ENCODE measurements at places on chromosomes 13 and 19.

DNA sequence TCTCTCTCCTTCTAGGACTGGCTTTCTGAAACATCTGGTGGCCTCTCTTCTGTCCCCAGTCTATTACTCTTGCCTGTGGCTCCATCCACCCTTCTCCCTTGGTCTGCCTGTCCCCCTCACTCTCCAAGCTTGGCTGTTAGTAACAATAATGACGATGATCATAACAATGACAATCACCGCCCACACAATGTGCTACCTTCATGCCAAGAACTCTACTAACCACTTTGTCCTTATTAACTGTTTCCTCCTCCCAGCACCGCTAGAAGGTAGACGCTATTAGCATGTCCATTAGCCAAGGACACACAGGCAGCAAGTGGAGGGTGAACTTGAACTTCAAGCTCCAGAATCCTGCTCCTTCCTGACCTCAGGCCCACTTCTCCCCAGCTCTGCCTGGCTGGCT, 2.7 kb downstream of the GYS1 start:
- no peak for DNase-seq

DNA sequence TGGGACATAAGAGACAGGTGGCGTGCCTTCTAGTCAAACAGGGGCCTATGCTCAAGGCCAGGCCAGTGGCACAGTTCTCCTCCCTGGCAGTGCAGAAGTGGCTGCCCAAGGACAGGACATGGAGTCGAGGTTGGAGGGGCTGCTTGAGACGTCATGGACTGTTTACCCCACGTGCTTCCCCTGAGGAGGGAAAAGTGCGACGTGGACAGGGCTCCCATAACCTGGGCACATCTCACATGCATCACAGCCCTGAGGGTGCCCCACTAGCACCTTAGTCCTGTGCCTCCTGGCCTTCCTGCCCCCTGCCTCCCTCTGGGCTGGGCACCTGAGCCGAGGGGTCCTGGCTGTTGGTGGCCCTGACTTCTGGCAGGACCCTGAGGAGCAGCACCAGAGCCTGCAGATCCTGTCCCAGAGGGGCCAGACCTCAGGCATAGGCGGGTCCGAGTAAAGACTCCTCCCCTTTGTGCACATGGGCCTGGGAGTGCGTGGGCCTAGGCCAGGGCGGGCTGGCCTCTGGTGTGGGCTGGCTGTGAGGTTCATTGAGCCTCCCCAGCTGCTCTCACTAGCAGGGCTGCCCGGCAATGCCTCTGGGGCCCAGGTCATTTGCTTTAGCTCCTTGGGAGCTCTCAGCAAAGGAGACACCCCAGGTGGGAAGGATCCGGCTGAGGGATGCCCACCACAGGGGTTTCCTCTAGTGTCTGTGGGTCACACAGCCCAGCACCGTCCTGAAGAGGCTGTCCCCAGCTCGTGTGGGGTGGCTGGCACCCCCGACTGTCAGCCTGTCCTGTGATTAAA, 65.7 kb downstream of the CEBPG start:
- no peak for DNase-seq

DNA sequence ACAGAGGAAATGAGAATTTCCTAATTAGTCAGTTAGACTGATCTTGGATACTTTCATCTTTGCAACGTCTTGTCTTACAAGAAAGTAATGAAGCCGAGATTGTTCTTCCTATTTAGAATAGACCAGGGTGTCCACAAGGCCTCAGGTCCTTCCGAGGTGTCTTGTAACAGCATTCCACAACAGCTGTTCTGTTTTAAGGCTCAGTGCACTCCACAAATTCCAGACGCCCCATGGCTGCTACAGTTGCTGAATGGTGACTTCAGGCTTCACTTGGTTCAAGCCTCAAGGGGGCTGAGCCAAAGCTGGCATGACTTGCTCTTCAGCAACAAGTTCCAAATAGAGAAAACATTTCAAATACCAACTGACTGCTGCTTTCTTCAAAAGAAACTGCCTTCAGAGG, 143.4 kb downstream of the SHISA2 start:
- no peak for DNase-seq

GRCh38 chr19:9144920-9145319, 4.7 kb downstream of the ZNF317 start:
- no peak for DNase-seq

GRCh38 chr19:2458054-2458453, 1.3 kb upstream of the LMNB2 start:
- DNase-seq, result no peak

DNA sequence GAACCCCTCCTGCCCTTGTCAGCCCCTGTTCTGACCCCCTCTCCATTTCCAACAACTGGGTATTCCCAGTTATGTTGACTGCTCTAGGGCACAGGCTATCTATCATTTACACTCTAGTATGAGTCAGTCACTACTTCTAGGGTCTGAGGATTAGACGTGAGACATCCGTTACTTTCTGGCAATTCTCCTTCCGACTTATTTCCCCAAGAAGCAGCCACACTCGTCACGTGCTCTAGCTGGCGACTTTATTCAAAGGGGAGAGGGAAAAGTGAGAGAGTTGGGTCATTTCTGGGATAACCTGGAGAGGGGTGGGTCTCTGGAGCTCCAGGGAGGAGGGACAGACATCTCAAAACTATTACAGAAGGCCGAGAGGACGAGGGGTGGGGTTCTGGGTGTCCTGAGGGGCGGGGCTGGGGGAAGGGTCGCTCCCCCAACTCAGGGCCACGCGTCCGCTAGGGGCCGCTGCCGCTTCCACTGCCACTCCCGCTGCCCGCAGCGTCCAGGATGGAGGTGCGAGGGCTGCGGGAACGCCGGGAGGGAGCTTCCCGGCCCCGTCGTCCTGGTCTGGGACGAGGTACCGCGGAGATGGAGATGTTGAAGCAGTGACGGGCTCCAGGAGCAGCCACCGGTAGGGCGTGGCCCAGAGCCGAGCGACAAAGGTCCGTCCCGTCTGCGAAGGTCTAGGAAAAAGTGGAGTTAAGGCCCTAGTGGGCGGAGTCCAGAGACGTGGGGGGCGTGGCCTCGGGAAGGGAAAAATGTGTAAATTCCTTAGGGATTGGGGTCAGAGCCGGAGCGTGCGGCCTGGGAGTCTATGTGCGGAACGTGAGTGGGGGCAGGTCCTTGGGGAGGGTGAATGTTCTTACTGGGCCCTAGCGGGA, 8.9 kb downstream of the RTBDN start:
- DNase-seq, result peak; percentile 14

DNA sequence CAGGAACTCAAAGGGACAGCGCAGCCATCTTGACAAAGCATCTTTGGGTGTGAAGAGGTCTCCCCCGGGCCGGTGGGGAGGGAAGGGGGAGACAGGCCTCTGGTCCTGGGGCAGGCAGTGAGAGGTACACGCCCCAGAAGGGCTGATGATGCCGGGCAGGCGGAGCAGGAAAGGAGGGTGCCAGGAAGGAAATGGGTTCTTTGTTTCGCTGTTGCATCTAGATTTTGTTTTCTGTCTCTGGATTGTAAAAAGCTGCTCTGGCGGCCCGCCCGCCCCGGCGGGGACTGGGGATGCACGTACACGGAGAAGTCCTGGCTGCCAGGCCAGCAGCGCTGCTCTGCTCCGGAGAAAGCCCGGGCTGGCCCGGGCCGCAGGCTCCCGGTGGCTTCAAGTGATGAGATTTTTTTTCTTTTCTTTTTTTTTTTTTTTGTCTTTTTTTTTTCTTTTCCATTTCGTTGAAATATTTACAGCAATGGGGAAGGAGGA, 13.2 kb upstream of the ASF1B start:
- no peak for DNase-seq

- no peak for DNase-seq
Measured at GRCh38 chr19:6501740-6502648, at the start of gene TUBB4A. TSS of gene TUBB4A (minus strand) at chr19:6502309. CDS start at chr19:6502212, 97 bp downstream.

- DNase-seq, result peak; percentile 14
Measured at GRCh38 chr13:24671386-24672113, 8.7 kb upstream of the ATP12A start.

DNA sequence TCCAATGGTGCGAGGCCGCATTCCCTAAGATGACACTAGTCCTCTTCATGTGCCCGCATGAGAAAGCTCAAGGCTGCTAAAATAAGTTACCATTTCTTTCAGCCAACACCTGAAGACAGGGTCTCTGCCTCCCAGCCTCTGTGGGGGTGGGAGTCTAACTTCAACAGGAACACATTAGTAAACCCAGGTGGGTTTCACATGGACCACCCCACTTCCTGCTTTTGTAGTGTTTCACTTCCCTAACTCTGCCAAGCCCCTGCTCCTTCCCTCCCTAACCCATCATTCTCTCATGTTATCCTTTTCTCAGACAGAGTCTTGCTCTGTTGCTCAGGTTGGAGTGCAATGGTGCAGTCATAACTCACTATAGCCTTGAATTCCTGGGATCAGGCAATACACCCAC, 783.6 kb downstream of the UQCRFS1 start:
- no peak for DNase-seq

DNA sequence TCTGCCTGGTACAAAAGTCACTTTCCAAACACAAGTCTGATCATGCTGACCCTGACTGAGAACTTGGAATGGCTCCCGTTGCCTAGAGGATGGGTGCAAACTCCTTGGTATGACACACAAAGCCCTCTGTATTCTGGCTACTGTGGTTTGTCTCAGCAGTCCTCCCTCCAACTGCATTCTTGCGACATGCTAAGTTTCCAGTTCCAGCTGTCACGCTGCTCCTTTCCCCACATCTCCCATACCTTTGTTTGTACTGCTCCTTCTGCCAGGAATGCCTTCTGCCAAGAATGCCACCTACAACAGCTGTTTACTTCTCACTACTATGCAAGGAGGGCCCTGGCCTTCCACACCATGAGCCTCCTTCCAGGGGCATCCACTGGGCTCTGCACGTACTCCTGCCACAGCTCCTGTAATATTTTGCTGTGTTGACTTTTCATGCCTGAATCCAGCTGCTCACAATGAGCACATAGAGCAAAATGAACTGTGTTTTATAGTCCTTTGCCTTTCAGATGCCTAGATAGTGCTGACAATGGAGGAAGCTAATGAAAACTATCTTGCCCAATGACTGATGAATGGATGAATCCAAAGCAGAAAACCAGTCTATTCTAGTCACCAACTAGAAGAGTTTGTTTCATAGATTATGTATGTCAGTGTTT, 543.7 kb downstream of the EFNB2 start:
- no peak for DNase-seq

DNA sequence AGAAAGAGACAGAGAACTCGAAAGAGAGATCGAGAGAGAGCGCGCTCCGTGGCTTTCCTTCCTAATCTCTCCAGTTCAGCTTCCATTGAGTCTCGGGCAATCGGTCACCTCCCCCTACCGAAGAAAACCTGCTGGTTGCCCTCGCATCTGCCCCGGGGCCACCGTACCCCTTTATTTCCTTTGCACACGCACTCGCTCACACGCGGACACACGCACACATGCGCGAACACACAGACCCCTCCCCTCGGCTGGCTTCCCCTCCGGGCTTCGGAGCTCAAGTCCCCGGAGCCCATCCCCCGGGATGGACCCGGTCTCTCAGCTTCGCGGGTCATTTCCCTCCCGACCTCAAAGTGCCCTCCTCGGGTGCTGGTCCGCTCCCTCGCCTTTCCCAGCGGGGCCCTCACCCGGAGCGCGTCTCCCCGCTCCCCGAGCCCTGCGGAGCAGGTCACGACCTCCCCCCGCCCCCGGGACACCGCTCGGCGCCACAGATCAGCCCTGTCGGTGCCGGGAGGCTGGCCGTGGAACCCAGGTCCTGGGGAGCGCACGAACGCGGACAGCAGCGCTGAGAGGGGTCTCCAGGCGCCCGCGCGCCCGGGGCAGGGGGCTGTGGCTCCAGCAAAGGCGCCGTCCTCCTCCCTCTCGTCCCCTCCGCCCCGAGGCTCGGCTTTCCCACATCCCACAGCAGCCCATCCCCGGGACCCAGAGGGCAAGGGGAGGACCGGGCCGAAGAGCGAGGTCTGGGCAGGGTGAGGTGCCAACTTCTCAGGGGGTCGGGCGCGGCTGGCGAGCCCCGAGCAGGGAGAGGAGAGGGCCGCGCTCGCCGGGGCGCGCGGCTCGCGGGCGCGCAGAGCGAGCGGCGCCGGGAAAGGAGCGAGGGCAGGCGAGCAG, 1.8 kb downstream of the DACH1 start:
- peak; percentile 50 for DNase-seq

DNA sequence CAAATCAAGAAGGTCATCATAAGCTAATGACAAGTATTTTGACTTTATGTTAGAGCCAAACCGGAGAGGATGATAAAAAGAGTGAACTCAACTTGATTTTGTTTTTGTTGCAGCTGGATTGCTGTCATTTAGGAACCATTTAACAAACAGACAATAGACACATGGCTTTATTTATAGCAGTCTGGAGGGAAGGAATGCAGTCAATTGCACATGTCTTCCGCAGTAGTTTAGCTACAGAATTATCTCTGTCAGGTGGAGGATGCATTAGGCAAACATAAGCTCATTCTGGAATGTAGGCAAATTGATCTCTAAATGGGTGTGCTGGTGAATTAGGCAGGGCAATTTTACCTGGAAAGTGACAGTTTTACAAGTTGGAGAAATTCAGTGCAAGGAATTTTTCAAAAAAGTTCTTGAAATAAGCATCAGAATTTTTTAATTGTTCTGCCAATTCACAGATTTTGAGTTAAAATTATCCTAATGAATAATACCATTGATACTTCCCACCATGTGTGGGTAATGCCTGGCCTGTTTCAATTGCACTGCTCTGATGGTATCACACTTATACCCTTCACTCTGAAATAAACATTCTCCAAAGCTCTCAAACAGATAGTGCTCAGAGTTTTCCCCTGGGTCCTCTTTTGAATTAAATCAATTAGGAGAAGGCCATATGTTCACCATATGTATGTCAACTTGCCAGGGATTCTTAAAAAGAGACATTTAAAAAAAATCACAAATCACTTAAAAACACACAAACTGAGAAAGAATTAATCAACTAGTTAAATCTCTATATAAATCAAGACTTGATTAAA, 318.3 kb downstream of the NDFIP2 start:
- no peak for DNase-seq

GRCh38 chr19:55197528-55197927, 11.8 kb downstream of the PTPRH start:
- DNase-seq, result no peak

- peak; percentile 47 for DNase-seq
Measured at GRCh38 chr13:42649831-42650230, 75.9 kb downstream of the TNFSF11 start.

GRCh38 chr13:31008400-31009115, 76.1 kb downstream of the TEX26 start:
- no peak for DNase-seq

- DNase-seq, result no peak
Measured at GRCh38 chr13:95317039-95317989, 16.1 kb upstream of the ABCC4 start.

DNA sequence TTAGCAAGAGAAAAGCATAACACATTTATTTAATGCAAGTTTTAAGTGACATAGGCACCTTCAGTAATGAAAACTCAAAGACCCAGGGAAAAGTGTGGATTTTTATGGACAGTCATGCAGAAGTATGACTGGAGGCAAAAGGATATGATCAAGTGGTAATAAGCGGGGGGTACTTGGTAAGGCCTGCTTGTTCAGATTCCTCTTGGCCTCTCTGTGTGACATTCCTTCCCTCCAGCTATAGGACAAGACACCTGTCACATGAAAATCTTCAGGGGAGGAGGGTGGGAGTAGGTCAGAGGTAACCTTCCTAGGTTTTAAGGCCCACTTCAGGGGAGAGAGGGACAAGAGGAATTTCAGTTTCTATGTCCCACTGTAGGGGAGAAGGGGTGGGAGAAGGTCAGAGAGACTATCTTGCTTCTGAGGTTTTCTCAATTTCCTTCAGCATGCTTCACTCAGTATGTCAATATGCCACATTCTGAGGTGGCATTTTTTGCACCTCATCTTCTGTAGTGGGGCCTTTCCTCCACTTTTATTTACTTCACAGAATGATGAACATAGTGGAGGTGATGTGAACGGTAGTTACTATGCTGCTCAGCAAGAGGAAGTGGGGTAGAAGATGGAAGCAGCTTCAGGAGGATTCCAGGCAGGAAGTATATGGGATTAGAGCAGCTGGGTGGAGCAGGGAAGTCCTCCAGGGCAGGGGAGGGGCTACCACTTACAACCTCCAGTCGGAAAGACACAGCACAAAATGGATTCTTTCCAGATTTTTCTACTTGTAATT, 73.2 kb upstream of the RFC3 start:
- peak; percentile 19 for DNase-seq
